Activated naive CD4-positive, alpha-beta T cell treated with Interleukin-2 at 50 U/mL for 16 hours (primary cell): ENCODE measurements at places on chromosomes 11 and 22.
A peak's percentile ranks its signal among the peaks of the same experiment; 100 is the strongest.

DNA sequence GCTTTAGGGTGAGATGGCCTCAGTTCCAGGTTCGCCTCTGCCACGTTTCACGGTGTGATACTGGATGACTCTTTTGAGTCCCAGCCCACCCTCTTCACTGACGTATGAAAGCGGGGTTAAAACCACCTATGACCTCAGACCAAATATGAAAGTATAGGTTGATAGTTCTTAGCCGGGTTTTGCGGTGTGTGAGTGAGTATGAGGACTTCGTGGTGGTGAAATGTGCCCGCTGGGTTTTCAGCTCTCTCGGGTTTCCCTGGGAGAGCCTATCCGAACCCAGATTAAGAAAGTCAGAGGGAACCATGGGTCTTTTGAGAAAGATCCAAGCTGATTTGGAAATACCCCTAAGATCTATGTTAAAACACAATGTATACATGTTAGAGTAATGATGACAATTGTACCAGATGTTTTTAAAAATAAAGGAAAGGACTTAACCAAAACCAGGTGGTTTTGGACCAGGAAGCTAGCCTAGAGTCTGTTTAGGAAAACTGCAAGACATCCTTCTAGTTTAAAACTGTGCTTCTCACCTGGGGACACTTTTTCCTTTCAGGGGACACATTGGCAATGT is 25.8 kb upstream of the ST3GAL4 start:
- no peak for DNase-seq

DNA sequence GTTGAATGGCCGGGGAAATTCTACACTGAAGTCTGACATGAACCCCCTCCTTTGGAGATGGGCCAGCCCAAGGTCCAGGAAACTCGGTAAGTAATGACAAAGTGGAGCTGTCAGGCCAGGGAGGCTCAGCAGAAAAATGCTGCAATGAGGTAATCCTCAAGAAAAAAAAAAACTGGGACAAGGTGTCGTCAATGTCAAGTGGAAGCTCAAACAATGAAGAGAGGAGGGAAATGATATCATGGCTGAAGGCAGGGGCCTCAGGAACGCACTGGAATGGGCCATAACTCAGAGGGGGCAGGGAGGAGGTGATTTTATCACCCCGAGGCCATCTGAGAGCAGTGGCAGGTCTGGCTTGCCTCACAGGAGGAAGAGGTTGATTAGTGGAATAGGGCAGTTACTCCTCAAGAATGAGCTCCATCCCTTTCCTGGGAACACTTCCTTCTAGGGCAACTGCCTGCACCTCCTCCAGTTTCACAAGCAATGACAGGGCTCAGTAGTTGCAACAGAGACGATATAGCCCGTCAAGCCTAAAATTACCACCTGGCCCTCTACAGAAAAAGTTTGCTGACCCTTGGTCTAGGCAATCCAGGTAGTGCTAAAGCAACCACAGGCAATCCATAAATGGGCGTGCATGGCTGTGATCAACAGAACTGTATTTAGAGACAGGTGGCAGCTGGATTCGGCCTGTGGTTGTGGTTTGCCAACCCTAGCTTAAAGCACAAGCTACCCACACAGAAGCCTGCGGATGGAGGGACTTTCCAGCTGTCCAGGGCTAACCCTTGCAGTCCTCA is 65.2 kb downstream of the FBXO7 start:
- no peak for DNase-seq

- DNase-seq: no peak
Observed at GRCh38 chr22:49347376-49347775, 480.3 kb downstream of the BRD1 start.

GRCh38 chr22:47300698-47301405 is 538.4 kb downstream of the TBC1D22A start:
- DNase-seq: no peak

- DNase-seq: no peak
Observed at GRCh38 chr11:41053894-41054293, 405.6 kb downstream of the LRRC4C start.

- DNase-seq: no peak
Observed at GRCh38 chr22:38213319-38213989, 11.7 kb downstream of the MAFF start.

DNA sequence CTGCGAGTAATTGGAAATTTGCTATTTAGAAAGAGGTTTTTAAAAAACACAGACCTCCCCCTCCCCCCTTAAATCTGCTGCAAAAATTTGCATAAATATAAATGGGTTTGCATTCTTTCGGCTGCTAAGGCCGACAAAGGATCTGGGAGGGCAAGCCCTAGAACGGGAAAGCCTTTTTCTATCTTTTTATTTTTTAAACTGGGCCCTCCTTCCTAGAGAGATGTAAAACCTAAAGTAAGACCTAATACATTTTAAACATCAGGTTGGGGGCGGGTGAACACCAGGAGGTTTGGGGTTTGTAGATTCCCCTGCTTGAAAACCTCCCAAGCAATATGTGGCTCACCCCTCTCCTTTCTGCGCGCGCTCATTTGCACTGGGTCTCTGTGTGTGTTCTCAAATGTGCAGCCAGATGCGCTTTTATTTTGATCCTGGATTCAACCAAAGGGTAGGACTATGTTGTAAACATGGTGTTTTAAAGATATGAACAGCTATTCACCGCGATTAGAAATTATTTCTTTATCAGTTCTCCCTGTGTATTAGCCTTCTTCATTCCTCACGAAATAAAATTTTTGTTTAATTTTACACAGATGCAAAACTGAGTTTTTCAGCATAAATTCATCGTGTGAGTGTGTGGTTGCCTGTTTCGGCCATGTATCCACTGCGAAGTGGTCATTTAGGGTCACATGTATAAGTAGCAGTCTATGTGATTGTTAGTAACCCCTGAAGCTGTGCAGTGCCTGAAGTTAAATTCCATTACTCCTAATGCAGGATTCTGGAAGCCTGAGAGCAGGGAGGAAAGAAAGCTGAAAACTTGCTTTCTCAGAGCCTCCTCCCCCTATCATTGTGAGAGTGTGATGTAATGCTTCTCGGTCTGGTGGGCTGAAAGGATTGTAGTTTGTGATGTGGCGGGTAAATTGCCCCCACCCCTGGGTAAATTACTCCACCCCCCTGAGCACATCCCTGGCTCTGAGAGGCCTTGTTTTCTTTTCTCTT is 988 bp downstream of the TNRC6B start:
- peak; percentile 32 for DNase-seq

DNA sequence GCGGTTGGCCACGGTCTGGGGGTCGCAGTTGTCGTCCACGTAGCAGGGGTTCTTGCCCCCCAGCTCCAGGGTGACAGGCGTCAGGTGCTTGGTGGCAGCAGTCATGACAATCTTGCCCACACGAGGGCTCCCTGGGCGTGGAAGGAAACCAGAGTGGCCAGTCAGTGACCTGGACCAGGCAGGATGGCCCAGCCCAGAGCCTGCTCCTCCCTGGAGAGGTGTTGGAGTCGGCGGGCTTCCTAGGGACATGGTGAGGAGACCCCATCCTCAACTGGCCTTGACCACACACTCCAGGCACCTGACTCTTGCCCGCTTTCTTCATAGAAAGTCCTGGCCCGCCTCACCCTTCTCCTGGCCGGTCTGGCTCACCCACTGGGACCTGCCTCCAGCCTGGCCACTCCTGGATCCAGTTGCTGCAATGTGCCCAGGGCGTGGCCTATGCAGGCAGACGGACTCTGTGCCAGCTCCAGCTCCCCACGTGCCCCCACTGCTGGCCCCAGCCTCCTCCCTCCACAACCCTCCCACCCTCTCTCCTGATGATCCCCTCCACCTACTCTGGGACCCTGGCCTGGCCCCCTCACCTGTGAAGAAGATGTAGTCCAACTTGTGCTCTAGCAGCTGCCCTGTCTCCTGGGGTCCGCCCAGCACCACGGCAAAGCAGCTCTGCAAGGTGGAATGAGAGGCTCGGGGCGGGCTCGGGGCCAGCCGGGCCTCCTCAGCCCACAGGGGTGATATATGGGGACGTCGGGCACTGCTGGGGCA is 8.7 kb downstream of the ALDH3B2 start:
- no peak for DNase-seq

- no peak for DNase-seq
Observed at GRCh38 chr11:76337923-76338322, 43.0 kb downstream of the THAP12 start.
